Caco-2 (cell line): ENCODE measurements at places on chromosomes 3 and 15. TPM values are rescaled to one million over a fixed set of nuclear protein-coding genes. Genes with fewer than 3 reads are reported as not detected.

CLDN18 gene
- total RNA-seq, result not detected in 2 replicates

CXCR6 gene
- not detected in 2 replicates for total RNA-seq

RTP1 gene
- not detected in 2 replicates for total RNA-seq

CCR2 gene
- total RNA-seq, result not detected in 2 replicates

GALNT15 gene
- total RNA-seq, result not detected in 2 replicates

RARRES1 gene
- total RNA-seq, result 7.6 and 9.0 TPM in 2 replicates

DNA sequence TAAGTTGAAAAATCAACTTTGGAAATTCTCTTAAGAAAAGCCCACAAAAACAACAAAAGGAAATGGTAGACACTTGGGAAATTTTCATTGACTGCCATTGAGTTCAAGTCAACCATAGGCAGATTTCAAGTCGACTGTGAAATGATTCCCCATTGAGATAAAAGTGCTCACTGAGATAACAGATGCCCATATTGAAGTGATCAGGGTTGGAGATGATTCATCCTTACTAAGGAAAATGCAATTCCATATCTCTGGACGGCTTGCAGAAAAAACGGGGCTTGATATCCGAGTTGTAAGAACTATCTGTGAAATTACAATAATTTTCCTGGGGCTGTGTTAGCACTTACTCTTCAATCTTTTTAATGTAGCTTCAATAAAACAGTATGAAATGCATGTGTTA, 373.1 kb upstream of the THRB start:
- H3K4me1 ChIP-seq, result no peaks in the 10 kb centered on the region
- H3K27me3 ChIP-seq, result no peaks in the 10 kb centered on the region
- no peaks in the 10 kb centered on the region for H3K36me3 ChIP-seq
- no peak for DNase-seq
- H3K4me3 ChIP-seq, result no peak overlapping the region

DNA sequence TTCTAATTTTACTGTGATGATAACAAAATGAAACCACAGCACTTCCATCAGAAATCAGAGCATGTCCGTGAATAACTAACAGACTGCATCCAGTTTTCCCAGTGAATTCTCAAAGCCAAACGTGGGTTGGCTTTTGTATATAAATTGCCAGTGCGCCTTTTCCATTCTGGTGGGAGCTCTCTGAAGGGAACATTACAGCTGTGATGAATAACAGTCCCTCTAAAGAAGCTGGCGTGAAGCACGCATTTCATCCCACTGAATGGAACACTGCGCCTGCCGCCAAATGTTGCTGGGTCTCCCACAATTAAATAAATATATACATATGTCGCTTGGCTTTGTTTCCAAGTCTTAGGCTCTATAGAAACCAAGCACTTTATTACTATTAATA, 113.0 kb upstream of the PFN2 start:
- H3K27me3 ChIP-seq, result no peaks in the 10 kb centered on the region
- H3K4me3 ChIP-seq, result no peak overlapping the region
- no peak overlapping the region for H3K27ac ChIP-seq
- H3K4me1 ChIP-seq, result no peaks in the 10 kb centered on the region

- no peak overlapping the region for H3K4me3 ChIP-seq
- no peaks in the 10 kb centered on the region for H3K36me3 ChIP-seq
- no peaks in the 10 kb centered on the region for H3K27me3 ChIP-seq
- H3K27ac ChIP-seq, result peak overlapping the region; percentile 58
- DNase-seq, result peak; percentile 16
- peaks cover 39% of the 10 kb centered on the region for H3K4me1 ChIP-seq
Measured at GRCh38 chr3:169390271-169390670, 273.2 kb downstream of the MECOM start.

GRCh38 chr3:54905261-54905888, 22.5 kb downstream of the LRTM1 start:
- no peak for DNase-seq
- no peak overlapping the region for H3K4me3 ChIP-seq
- H3K4me1 ChIP-seq, result no peaks in the 10 kb centered on the region
- H3K27ac ChIP-seq, result no peak overlapping the region
- H3K36me3 ChIP-seq, result no peaks in the 10 kb centered on the region
- H3K27me3 ChIP-seq, result no peaks in the 10 kb centered on the region

DNA sequence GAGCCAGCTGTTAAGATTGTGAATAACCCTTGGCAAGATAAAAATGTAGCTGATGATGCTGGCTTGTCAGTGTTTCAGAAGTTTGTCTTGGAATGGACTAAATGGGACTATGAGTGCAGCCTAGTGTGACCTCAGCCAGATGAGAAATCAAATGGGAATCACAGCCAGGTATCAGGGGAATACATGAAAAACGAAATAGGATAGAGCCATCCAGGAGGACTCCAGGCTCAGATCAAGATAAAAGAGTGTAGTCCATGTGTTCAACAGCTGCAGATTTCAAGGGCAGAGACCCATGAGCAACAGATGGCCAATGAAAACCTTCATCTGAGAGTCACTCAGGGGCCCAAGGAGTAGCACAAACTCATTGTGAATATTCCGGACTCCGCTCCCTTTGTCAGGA, 1080.9 kb upstream of the CADM2 start:
- DNase-seq, result no peak
- no peak overlapping the region for H3K4me3 ChIP-seq
- H3K36me3 ChIP-seq, result no peaks in the 10 kb centered on the region
- H3K4me1 ChIP-seq, result no peaks in the 10 kb centered on the region
- no peak overlapping the region for H3K27ac ChIP-seq
- H3K27me3 ChIP-seq, result no peaks in the 10 kb centered on the region

DNA sequence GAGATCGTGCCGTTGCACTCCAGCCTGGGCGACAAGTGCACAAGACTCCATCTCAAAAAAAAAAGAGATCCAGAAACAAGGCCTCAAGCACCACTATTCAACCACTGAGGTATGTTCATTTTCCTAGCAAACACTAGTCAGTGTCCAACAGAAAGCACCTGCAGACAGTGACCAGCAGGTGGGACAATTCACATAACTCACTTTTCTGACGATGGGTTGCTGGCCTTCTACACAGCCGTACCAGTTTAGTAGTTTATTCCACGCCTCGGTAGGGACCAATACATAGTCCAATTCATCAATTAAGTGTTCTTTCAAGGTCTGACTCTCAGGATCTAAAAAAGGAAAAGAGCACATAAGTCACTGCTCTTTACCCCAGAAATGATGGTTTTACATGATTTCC, 12.4 kb downstream of the USP4 start:
- no peak overlapping the region for H3K27ac ChIP-seq
- no peak overlapping the region for H3K4me3 ChIP-seq
- H3K36me3 ChIP-seq, result no peaks in the 10 kb centered on the region; the same call in 1 of the 2 replicates
- no peak for DNase-seq

- H3K4me3 ChIP-seq, result no peak overlapping the region
- peaks cover 48% of the 10 kb centered on the region for H3K4me1 ChIP-seq
- DNase-seq, result peak; percentile 26
- no peaks in the 10 kb centered on the region for H3K36me3 ChIP-seq
- H3K27me3 ChIP-seq, result no peaks in the 10 kb centered on the region
Measured at GRCh38 chr3:134323966-134324962, 50.0 kb downstream of the AMOTL2 start.

DNA sequence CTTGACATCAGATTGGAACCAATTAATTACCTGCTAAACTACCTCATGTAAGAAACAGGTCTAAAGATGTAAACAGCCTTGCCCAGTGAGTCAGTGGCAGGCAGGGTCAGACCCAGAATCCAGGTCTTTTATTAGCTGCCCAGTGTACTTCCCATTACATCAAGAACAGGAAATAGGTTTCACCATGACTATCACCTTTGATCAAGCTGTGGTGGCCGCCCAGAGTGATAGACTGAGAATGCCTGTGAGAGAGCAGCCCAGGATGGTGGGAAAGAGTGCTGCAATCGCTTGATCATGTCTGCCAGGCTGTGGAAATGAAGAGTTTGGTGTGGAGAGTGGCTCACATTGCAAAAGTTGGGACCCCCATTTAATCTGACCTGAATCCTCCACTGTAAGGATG, 61.3 kb upstream of the PIAS1 start:
- H3K4me3 ChIP-seq, result no peak overlapping the region
- no peak overlapping the region for H3K27ac ChIP-seq
- H3K4me1 ChIP-seq, result peaks cover 8% of the 10 kb centered on the region; the same call in 1 of the 2 replicates
- no peaks in the 10 kb centered on the region for H3K27me3 ChIP-seq
- no peak for DNase-seq

DNA sequence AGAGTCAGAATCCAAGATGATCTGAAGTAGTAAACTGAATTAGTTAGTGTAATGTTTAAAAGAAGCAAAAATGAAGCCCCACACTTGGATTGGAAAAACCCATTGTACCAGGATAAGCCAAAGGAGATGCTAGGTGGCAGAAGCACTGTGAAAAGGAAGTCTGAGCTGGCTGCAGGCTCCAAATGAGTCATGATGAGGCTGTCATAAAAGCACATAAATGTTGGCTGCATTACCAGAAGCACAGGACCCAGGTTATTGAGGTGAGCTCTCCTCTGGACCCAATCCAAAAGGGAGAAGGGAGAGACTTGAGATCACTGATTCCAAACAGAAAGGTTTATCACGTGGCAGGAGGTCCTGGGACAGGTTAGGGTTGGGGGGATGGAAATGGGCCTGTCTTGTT, 3.2 kb upstream of the ACAN start:
- H3K36me3 ChIP-seq, result no peaks in the 10 kb centered on the region
- no peak overlapping the region for H3K27ac ChIP-seq
- H3K4me1 ChIP-seq, result no peaks in the 10 kb centered on the region
- H3K4me3 ChIP-seq, result no peak overlapping the region
- DNase-seq, result no peak
